Mesenchymal stem cell (in vitro differentiated cells and primary cell): ENCODE measurements at places on chromosomes 6 and 20.

DNA sequence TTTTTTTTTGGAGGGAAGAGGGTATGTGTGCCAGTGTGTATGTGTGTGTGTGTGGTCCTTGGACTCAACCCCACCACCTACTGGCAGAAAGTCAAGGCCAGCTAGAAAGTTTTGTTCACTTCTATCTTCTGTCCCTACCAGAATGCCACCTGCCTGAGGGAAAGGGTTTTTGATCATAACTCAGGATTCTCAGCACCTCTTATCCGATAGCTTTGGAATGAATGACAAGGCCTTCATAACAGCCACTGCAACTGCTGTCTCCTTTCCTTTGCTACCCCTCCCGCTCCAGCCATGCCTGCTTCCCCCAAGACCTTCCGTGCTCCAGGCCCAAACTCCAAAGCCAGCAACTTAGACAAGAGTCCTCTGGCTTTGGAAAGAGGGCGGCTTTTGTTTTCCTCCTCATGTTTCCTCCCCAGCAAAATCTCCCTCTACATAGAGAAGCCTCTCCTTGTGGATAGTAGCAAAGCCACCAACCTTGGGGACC is 18.7 kb downstream of the BTN3A1 start:
- DNase-seq: peak; percentile 78

GRCh38 chr6:33425668-33426577 is 6.1 kb downstream of the SYNGAP1 start:
- peak; percentile 87 for DNase-seq

DNA sequence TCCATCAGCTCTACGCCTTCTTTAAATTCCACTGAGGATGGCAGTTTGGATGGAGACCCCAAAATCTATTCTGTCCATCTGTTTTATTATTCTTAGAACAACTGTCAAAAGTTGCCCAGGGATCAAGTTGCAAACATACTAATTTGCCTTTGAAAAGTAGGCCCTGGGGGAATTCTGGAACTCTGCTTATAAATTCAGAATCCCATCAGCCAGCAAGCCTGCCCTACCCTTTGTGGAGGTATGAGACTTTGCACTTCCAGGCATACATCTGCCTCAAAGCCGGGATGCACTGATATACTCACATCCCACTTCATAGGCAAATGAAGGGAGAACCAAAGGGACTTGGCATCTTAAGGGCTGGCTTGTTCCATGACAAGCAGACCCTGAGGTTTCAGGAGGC is 93.6 kb downstream of the INSM1 start:
- no peak for DNase-seq

- no peak for DNase-seq
These were observed 49.0 kb downstream of the SOBP start for GRCh38 chr6:107538856-107539387.

GRCh38 chr6:17768881-17769280 is 62.2 kb upstream of the NUP153 start:
- DNase-seq: no peak

GRCh38 chr6:148711833-148712654 is 34.8 kb upstream of the UST start:
- no peak for DNase-seq

GRCh38 chr6:113741651-113742050 is 115.5 kb upstream of the MARCKS start:
- no peak for DNase-seq

- DNase-seq: no peak
These were observed 8.6 kb downstream of the FOXA2 start for GRCh38 chr20:22575737-22576136.

- DNase-seq: peak; percentile 24
These were observed 426.8 kb downstream of the MAFB start for GRCh38 chr20:40262219-40262618.

GRCh38 chr20:42690842-42691437 is 498.8 kb downstream of the PTPRT start:
- DNase-seq: no peak

- DNase-seq: no peak
These were observed 5.1 kb downstream of the LPIN3 start for GRCh38 chr20:41345729-41346067.

GRCh38 chr6:321158-321438 is 28.8 kb downstream of the DUSP22 start:
- no peak for DNase-seq

GRCh38 chr6:113317891-113318574 is 539.1 kb upstream of the MARCKS start:
- no peak for DNase-seq

- DNase-seq: no peak
These were observed 281.8 kb downstream of the GMDS start for GRCh38 chr6:1963596-1963995.

DNA sequence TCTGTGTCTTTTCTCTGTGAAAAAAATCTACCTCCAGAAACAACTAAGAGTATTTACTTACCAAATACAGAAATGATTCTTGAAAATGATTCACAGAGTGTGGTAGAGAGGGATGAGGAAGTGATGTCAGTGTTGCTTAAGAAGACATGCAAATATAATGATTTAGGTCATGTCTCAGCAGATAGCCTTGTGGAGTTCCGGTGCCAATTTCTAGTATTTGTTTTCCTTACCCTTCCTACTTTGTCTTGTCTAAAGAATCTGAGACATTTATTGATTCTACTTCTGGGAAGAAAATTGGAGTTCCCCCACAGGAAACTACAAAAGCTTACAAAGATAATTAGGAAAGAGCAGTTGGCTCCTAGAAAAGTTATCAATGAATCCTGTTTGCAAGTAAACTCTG is 68.8 kb downstream of the GJA1 start:
- peak; percentile 88 for DNase-seq

GRCh38 chr20:11323816-11324215 is 593.9 kb upstream of the BTBD3 start:
- DNase-seq: no peak

- peak; percentile 95 for DNase-seq
These were observed 4.6 kb downstream of the SMIM29 start for GRCh38 chr6:34243901-34244884.

GRCh38 chr20:3818155-3819151 is 1.9 kb upstream of the AP5S1 start:
- DNase-seq: peak; percentile 92

- no peak for DNase-seq
These were observed 587.5 kb downstream of the RFPL4B start for GRCh38 chr6:112934433-112935327.

DNA sequence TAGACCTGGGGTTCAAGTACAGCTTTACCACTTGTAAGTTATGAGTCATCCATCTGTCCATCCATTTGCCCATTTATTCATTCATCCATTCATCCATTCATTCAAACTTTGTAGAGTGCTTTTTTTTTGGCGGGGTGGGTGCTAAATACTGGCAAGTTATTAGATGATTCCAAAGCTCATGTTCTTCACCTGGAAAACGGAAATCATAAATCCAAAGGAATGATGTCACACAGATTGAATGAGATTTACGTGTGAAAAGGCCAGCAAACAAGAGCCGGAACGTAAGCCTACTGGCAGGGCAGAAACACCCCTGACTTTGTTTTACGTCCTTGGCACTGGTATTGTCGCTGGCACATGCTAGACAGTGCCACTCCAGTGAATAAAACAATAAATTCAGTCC is 480.9 kb upstream of the CHD6 start:
- DNase-seq: no peak

- no peak for DNase-seq
These were observed 26.5 kb downstream of the GTF2H5 start for GRCh38 chr6:158194487-158195280.

DNA sequence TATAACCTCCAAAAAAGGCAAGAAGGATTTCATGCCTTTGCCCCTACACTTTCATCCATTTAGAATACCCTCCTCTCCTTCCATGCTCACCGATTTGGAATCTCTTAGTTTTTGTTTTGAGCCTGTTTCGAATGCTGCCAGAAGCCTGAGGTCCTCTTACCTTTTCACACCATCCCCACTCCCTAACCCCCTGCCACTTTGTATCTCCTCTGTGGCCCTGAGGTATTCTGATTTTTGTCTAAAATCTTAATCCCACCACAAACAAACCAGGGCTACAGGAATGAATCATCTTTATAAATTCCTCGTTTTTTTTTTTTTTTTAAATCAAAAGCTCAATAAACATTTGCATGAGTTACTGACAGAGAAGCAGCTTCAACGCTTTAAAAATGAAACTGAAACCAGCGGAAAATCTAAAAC is 1.6 kb upstream of the RPS12 start:
- DNase-seq: peak; percentile 39

- peak; percentile 50 for DNase-seq
These were observed 15.9 kb downstream of the NT5E start for GRCh38 chr6:85465762-85466161.

GRCh38 chr6:20170455-20171148 is 41.7 kb downstream of the MBOAT1 start:
- no peak for DNase-seq

DNA sequence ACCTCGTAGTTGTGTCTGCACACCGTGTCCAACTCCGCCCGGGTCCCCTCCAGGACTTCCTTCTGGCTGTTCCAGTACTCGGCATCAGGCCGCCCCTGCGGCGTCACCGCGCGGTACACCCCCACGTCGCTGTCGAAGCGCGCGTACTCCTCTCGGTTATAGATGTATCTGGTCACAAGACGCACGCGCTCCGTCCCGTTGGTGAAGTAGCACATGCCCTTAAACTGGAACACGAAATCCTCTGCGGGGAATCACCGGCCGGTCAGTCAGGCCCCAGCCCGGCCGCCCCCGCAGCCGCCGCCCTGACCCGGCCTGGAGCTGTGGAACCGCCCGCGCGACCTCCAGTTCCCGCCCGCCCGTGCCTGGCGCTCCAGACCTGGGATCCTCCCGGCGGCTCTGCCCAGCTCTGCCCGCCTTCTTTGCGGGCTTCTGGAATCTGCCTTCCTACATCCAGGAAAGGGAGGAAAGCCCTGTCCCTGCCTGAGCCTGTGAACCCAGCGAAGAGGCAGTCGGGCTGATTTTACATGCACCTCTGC is 1.6 kb downstream of the HLA-DQB1 start:
- DNase-seq: no peak

GRCh38 chr6:145138469-145139139 is 596.7 kb downstream of the EPM2A start:
- no peak for DNase-seq

DNA sequence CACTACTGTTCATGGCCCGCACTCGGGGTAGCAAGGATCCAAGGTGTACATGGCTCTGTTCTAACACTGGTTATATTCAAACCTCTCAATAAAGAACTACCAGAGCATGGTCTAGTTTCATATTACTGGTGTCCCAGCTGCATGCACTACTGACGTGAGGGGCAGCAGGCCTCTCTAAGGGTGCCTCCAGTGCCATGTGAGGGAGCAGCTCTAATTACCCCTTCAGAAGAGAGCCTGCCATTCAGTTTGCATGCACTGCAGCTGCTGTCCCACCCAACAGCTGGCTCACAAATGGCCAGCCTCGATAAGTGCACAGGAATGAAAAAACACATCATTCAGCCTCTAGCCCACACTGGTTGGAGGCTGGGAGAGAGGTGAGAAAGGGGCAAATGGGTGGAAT is 85.2 kb downstream of the SMLR1 start:
- DNase-seq: no peak

GRCh38 chr6:25829375-25829774 is 2.5 kb downstream of the SLC17A1 start:
- no peak for DNase-seq

DNA sequence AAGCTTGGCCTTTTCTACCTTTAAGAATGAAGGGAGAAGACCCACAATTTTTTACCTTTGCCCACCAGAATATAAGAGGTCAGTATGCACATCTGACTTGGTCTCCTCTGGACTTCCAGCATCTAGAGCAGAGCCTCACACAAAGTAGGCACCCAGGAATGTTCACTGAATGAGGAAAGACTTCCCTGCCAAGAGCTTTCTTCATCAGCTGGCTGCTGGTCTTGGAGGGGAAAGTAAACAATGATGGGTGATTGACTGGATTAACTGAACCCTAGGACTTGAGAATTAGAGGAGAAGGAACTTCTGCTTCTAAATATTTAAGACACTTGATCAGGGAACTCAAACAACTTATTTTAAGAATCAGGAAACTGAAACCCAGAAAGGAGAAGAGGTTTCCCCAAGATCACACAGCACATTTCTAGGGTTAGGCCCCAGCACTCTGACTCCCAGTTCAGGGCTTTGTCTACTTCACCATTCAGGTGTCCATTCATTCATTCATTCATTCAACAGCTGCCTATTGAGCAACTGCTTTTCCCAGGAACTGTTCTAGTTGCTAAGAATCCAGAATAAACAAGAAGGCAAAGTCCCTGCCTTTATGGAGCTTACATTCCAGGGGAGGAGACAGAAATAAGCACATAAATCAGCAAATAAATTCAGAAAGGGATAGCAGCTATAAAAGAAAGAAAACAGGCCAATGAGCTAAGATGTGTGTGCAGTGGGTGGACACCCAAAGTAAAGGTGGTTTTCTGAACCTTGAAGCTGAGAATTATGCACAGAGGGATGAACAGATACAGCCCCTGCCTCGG is 216.9 kb upstream of the LRFN2 start:
- DNase-seq: peak; percentile 40

DNA sequence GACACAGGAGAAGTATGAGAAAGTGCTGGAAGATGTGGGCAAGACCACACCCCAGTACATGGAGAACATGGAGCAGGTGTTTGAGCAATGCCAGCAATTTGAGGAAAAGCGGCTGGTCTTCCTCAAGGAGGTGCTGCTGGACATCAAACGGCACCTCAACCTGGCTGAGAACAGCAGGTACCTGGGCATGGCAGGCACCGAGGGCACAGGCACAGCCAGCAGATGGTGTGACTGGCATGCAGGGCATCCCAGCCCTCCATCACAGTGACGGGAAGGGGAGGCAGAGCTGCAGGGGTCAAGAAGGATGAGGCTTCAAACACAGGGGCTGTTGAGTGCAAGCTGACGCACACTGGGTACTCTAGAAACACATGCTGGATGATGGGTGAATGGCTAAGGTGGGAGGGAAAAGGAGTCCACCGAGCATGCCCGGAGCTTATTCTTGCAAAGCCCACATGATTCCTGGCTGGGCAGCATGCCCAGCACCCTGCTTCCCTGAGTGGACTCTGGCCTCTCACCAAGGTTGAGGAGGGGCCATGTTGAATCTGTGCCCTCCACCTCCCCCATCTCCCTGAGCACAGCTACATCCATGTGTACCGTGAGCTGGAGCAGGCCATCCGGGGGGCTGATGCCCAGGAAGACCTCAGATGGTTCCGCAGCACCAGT is 26.3 kb downstream of the SPDEF start:
- DNase-seq: no peak

GRCh38 chr6:144277605-144278227 is 7.4 kb upstream of the UTRN start:
- no peak for DNase-seq
